ENCODE measurements at places on chromosomes 16 and 17.

DNA sequence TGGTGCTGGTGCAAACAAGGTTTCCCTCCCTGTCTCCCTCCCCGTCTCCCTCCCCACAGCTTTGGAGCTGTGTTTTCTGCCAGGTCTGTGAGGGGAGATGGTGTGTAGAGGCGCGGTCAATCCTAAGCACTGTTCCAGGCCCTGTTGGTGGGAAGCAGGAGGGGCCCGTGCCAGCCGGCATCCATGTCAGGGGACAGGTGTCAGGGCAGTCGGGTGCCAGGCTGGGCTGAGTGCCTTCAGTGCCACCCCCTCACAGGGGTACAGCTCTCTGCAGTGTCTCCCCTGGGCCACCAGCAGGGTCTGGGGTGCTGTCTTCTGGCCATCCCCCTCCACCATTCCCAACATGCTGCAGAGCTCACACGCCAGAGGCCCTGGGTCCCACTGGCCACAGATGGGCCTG, 73.6 kb downstream of the KLHDC4 start:
- ATAC-seq = peak; percentile 3

DNA sequence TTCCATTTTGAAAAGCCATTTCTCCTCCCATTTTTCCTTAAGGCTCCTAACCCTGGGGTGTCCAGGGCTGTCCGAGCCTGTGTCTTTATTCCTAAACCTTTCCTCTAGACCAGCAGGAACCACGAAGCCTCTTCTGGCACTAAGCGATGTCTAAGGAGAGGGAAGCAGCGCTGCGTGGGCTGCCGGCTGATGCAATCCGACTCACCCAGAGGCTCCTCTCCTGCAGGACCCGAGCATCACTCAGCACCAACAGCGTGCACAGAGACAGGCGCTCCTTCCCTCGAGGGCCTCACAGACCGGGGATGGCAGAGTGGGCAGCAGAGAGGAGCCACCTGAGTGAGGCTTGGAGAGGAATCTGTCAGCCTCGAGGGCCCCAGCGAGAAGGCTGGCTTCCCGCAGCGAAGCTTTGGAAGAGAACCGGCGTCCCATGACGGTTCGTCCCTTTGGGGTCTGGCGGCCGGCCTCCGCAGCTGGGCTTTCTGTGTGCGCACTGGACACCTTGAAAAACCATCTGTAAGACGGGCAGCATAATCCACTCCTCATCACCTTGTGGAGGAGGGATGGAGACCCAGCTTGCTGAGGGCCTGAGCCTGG, 174.3 kb downstream of the FOXL1 start:
- no peak for ATAC-seq

GRCh38 chr17:29197516-29198272, 17.5 kb upstream of the MYO18A start:
- ATAC-seq = no peak

- ATAC-seq = no peak
Measured at GRCh38 chr16:79456036-79456435, 144.5 kb downstream of the MAF start.

GRCh38 chr16:9003322-9003721, 39.6 kb upstream of the USP7 start:
- ATAC-seq = no peak

GRCh38 chr16:50702725-50703124, 9.3 kb downstream of the NOD2 start:
- ATAC-seq = no peak

- no peak for ATAC-seq
Measured at GRCh38 chr16:17171250-17172143, 299.3 kb downstream of the XYLT1 start.

- no peak for ATAC-seq
Measured at GRCh38 chr16:64167936-64168335, 953.9 kb downstream of the CDH11 start.

GRCh38 chr16:6190776-6191175, 1093.2 kb upstream of the EEF2KMT start:
- no peak for ATAC-seq

DNA sequence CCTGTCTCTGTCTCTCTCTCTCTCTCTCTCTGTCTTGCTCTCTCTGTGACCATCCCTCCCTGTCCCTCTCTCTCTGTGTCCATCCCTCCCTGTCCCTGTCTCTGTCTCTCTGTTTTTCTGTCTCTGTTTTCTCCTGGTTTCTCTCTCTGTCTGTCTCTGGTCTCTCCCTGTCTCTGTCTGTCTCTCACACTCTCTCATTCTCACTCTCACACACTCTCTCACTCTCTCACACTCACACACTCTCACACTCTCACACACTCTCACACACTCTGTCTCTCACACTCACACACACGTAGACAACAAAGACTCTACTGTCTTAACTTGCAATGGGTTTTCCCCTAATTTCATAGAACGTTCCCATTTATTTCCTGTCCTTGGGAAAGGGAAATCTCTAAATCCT, 299.5 kb downstream of the FOXL1 start:
- no peak for ATAC-seq

DNA sequence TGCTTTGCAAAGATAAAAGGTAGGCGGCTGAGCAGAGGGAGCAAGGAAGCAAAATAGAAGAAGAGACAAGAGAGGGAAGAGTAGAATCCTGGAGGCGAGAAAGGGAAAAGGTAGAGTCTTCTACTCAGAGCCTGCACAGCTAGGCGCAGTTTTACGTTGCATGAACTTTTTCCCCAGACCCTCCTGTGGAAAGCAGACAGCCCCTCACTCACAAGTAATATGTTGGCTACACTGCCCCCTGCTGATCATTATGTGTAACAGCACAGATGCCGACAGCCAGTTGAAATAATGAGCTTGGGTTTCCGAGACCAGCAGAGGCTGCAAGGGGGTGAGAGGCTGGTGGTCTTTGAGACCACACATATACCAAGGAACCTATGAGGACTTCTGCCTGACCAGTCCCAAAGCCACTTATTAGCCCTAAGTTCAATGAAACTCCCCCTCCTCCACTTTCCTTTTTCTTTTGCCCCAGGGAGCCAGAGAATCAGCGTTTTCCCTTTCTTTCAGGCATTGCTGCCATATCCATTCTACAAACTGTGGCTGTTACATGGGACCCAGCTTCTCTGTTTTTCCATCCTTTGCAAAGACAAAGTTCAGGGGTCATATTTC, 22.5 kb upstream of the CMTR2 start:
- peak; percentile 31 for ATAC-seq

DNA sequence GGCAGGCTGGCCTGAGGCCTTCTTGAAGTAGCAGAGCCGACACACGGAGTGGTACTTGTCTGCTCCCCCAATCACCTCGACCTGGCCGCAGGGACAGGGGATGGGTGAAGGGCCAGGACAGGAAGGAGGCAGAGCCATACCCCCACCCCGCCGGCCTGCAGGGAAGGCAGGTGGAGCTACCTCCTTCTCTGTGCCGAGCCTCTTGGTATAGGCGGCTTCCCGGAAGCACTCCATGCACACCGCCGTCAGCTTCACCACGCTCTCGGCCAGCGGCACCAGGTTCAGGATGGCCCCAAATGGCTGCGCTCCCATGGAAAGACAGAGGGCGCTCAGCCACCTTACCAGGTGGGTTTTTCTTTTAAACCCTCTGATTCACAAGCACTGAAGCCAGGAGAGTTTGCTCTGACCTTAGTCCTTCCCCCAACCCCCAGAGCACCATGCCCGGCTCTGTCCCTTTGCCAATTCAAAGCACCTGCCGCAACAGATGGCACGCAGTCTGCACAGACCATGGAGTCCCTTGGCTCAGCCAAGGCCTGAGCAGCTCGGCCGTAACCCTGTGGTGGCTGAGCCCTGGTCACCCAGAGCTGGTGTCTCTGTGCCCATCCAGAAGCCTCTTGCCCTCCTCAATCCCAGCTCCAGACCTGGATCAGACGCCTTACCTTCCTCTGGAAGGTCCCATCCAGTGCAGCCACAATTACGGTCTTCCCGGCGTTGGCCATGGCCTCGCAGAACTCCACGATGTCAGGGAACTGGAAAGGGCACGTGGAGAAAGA, 6.7 kb downstream of the SYNGR2 start:
- ATAC-seq = no peak

- peak; percentile 84 for ATAC-seq
Measured at GRCh38 chr17:42698736-42699414, 16.5 kb downstream of the CNTNAP1 start.

DNA sequence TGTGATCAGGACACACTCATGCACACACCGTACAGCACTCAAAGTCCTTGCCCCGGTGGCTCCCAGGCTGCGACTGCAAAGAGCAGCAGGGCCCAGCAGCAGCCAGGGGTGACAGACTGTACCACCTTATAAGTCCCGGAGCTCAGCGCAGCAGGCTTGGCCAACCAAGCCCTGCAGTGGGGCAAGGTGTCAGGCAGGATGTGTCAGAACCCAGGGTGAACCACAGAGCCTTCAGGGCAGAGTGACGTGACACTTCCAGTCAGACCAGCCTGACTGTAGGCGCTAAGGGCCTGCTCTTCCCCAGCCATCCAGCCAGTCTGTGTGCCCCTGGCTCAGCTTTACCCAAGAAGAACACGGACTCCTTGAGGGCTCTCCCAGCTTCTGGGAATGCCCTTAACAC, 204.1 kb downstream of the COPRS start:
- ATAC-seq = no peak

GRCh38 chr16:77919761-77920415, 102.5 kb upstream of the CLEC3A start:
- ATAC-seq = no peak

DNA sequence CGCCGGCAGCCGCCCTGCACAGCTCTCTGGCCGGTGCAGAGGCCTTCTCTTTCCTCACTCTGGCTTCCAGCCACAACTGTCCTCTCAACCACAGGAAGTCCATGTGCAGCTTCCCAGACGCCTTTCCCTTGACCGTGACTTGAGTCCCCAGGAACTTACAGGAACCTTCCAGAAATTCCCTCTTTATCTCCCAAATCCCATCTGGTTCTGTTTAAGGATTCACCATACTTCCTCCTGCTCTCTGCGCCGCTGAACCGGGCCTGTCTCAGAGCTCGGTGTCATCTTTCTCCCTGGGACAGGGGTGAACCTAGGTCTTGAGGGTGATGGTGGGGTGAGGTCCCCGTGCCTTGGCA, 65.2 kb upstream of the ZNF469 start:
- ATAC-seq = peak; percentile 57

DNA sequence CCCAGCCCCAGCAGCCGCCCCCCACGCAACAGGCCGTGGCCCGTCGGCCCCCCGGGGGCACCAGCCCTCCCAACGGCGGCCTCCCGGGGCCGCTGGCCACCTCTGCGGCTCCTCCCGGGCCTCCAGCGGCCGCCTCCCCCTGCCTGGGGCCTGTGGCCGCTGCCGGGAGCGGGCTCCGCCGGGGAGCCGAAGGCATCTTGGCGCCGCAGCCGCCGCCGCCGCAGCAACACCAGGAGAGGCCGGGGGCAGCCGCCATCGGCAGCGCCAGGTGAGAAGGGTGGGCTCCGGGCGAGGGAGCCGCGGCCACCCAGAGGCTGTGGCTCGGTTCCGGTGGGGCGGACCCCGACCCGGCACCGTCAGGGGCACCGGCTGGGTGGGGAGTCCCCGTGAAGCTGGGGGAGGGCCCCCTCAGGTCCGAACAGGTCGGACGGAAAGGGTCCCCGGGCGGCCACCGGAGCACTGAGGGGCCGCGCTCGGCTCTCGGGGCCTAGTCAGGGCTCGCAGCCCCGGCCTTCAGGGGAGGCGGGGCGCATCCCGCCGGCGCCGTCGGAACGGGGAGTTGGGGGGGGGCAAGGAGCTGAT, 583 bp downstream of the ATXN2L start:
- ATAC-seq = peak; percentile 6

DNA sequence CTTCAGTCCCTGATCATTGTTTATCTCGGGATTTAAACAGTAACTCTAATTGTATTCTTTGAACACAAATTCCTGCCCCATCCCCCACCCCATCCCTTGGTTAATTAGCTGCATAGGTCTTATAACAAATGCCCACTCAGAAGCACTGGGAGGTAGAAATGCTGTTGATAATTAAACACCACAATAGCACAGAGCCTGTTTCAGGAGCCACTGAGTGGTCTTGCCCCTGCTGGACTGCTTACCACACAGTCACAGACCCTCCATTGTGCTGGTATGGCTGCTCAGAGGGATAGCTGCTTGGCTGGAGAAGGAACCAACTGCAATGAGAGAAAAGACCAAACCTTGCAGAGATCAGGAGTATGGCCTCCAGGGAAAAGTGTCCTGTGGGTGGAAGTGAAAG, 214.1 kb downstream of the ANKFN1 start:
- ATAC-seq = no peak

DNA sequence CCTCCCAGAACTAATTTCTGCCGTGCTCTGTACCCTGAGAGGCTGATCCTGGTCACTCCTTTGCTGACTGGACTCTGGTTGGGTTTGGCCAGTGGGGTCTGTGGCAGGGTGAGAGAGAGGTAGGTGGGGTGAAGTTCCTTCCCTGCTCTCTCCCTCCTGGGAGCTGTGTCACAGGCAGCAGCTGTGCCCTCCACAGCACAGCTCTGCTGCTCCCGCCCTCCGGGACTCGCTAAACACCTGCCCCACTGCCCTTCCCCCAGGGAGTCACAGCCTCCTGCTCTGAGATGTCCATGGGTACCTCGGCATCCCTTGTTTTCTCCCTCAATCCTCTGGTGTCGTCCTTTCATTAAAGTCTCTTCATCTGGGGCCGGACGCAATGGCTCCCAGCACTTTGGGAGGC, 66.4 kb downstream of the SRCIN1 start:
- no peak for ATAC-seq

- peak; percentile 53 for ATAC-seq
Measured at GRCh38 chr17:44464037-44464436, 39.2 kb downstream of the GPATCH8 start.

DNA sequence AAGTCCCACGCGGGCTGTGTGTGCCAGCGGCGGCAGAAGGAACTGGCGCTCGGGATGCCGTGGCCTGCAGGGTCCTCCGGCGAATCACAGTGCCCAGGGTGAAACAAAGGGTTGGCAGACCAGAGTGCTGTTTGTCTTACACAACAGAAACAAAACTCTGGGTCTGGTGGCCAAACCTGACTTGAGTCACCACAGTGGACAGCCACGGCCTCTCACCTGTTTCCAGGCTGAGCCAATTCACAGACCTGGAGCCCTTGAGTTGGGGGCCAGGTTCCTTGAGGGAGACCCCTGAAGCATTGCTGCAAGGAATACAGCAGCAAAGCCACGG, 2.1 kb upstream of the CHMP6 start:
- ATAC-seq = no peak

GRCh38 chr16:11613381-11614303, 26.9 kb upstream of the LITAF start:
- ATAC-seq = no peak

DNA sequence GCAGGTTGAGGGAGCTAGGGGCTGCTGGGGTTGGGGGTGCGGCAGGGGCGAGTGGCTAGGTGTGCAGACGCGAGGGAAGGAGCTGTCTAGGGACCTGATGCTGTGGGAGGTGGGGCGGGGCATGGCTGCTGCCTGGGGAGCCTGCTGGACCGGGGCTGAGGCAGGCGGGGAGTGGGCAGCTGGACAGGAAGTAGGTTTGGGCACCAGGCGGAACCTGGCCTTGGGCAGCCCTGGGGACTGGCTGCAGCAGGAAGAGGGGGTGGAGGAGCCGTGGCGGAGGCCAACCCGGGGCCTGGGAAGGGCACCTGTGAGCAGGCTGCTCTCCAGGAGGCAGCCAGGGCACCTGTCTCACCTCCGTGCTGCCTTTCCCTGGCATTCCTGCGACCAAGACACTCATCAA, 5.9 kb upstream of the DNASE1L2 start:
- ATAC-seq = no peak

GRCh38 chr17:40555296-40556190, 9.7 kb downstream of the CCR7 start:
- ATAC-seq = no peak

- ATAC-seq = no peak
Measured at GRCh38 chr17:48620461-48621139, 5.5 kb upstream of the HOXB8 start.

- ATAC-seq = no peak
Measured at GRCh38 chr16:54934481-54935265, 4.0 kb downstream of the IRX5 start.

Measured in SK-N-SH treated with all-trans-retinoic acid at 6 μM for 48 hours (cell line).